ENCODE measurements at places on chromosomes 6 and 20. TPM values are rescaled to one million over a fixed set of nuclear protein-coding genes. Genes with fewer than 3 reads are reported as not detected.

Gene KCNK5
- total RNA-seq, result 1.1 TPM

Gene PNLDC1
- not detected for total RNA-seq

Gene TXNDC5
- total RNA-seq, result 71.3 TPM

Gene SALL4
- total RNA-seq, result not detected

Gene B3GALT4
- total RNA-seq, result 12.1 TPM

Gene RREB1
- total RNA-seq, result 30.3 TPM

Gene ANKEF1
- total RNA-seq, result 2.6 TPM

Gene TFAP2C
- 0.37 TPM for total RNA-seq

Gene ATP6V1G2
- 6.0 TPM for total RNA-seq

Gene RBM24
- total RNA-seq, result 133 TPM

Gene NRN1
- total RNA-seq, result 6.6 TPM

Gene PAK5
- total RNA-seq, result not detected

Gene UST
- 4.3 TPM for total RNA-seq

Gene C6orf52
- not detected for total RNA-seq

Gene CTCFL
- not detected for total RNA-seq

Gene FOXQ1
- not detected for total RNA-seq

Gene SPATS1
- not detected for total RNA-seq

Gene TENT5A
- 21.1 TPM for total RNA-seq

Gene THBD
- 96.7 TPM for total RNA-seq

Gene RIPOR3
- total RNA-seq, result 4.7 TPM

Gene ZSCAN23
- 0.59 TPM for total RNA-seq

Gene POFUT1
- total RNA-seq, result 26.8 TPM

Gene IL17A
- total RNA-seq, result not detected

Gene CST5
- total RNA-seq, result not detected

Gene MAS1
- total RNA-seq, result not detected

Gene FOXP4
- 9.3 TPM for total RNA-seq

Gene CEP162
- 5.5 TPM for total RNA-seq

Gene ATP5F1E
- 42.0 TPM for total RNA-seq

Gene TMEM244
- total RNA-seq, result not detected

Gene C6orf58
- not detected for total RNA-seq

Gene PHF10
- 54.7 TPM for total RNA-seq

Gene TEAD3
- total RNA-seq, result 37.1 TPM

Gene SLC17A3
- not detected for total RNA-seq

Gene GINM1
- total RNA-seq, result 54.9 TPM

Gene BIRC7
- total RNA-seq, result not detected

Gene PPP1R16B
- total RNA-seq, result 6.6 TPM

Gene SCAND1
- 91.2 TPM for total RNA-seq

Gene ABT1
- total RNA-seq, result 8.8 TPM

Gene ACTL10
- 0.79 TPM for total RNA-seq

Gene CST4
- total RNA-seq, result not detected

Gene RPS10
- 2,258 TPM for total RNA-seq

Gene TRIM10
- not detected for total RNA-seq

Gene FERMT1
- total RNA-seq, result 0.67 TPM

Gene PROKR2
- not detected for total RNA-seq

Gene PCSK2
- total RNA-seq, result 1.6 TPM

Gene ZNF311
- not detected for total RNA-seq

Gene SYNDIG1
- 38.1 TPM for total RNA-seq

Gene BPI
- total RNA-seq, result not detected

Gene SIM1
- not detected for total RNA-seq

Gene HSD17B8
- 10.3 TPM for total RNA-seq

Gene MYB
- 0.16 TPM for total RNA-seq

Gene SIRPA
- 32.4 TPM for total RNA-seq

Gene RPRD1B
- 75.8 TPM for total RNA-seq

Gene KIF25
- total RNA-seq, result not detected

Gene GPR63
- total RNA-seq, result 0.37 TPM

Gene MYLK4
- total RNA-seq, result 1.0 TPM

Gene ADAM33
- total RNA-seq, result 9.7 TPM
